B cell (primary cell): ENCODE measurements at places on chromosomes 3 and 15.

DNA sequence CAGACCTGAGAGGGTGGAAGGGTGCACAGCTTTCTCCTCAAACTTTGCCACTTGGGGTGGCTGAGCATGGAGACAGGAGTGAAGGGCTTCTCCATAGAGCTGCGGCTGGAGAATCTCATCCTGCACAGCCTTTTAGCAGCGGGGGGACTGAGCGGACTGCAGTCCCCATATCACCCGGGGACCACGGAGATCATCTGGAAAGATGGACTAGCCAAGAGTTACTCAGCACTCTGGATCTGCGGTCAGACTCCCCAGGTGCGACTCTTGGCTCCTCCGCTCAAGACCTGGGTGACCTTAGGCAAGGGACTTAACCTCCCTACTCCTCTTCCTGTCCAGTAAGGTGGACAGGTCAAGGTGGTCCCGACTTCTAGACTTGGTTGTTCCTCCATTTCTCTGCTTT is 125.8 kb upstream of the MEF2A start:
- DNase-seq = peak; percentile 2

DNA sequence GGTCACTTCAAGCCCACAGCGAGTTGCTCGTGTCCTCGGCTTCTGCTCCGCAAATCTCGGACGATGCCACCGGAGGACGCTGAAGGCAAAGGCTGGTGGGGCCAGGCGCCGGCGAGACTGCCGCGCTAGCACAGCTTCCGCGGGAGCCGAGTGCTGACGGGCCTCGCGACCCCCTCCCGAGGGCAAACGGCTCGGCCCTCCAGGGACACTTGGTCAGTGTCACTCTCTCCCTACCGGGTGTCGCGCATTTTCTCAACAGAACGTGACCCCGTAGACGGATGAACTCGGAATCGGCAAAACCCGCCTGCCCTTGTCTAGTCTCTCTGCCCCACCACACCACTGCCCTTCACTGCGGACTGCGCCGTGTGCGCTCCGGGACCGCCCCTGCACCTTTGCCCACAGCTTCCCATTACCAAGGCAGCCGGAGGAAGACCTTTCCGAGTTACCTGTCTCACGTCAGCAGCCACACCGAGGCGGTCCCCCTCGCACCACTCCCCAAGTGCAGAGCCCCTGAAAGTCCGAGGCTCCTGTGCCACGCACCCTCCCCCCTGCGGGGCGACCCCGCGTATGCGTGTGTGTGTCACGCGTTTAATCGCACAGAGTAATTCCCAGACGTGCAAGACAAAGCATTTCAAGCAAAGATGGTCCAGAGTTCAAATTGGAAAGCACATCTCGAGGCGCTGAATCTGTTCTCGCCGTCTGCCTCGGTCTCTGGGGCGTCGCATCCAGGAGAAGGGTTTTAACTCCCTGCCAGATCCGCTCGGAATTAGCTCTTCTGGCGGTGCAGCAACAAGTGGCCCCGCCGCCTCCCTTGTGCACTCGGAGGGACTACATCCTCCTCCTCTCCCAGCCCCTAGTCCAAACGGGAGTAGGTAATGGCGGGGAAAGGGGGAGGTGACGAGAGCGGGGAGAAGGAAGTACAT is 245.0 kb upstream of the TOPAZ1 start:
- peak; percentile 66 for DNase-seq

DNA sequence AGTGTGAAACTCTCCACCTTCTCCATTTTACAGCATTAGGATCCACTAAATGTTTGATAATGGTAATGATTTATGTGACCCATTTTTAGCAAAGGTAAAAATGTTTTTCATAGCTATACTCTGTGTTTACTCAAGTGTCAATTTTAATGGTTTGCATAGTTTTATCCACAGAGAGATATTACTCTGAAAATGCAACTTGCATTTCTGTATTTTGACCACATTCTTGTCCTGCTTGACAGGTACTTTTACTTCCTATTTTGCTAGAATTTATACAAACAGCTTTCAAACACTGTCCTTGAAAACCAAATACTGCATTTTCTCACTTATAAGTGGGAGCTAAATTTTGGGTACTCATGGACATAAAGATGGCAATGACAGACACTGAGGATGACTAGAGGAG is 62.9 kb downstream of the SERPINI1 start:
- peak; percentile 42 for DNase-seq

GRCh38 chr3:78941587-78941986 is 826.2 kb downstream of the ROBO1 start:
- DNase-seq = no peak

GRCh38 chr3:131995891-131996290 is 38.9 kb downstream of the CPNE4 start:
- no peak for DNase-seq

DNA sequence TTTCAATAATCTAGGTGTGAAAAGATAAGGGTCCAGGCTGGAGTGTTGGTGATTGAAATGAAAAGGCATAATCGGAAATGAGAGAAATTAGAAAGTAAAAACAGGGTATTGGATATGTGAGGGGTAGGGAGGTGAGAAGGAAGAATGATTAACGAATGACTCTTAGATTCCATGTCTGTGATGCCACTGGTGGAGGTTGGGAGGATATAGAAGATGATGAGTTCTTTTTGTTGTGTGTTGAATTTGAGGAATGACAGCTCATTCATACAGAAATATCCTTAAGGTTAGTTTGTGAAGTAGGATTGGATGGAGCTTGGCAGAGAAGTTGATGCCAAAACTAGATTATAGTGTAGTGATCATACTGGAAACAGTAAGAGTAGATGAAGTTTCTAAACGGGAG is 72.2 kb upstream of the CCNL1 start:
- no peak for DNase-seq

DNA sequence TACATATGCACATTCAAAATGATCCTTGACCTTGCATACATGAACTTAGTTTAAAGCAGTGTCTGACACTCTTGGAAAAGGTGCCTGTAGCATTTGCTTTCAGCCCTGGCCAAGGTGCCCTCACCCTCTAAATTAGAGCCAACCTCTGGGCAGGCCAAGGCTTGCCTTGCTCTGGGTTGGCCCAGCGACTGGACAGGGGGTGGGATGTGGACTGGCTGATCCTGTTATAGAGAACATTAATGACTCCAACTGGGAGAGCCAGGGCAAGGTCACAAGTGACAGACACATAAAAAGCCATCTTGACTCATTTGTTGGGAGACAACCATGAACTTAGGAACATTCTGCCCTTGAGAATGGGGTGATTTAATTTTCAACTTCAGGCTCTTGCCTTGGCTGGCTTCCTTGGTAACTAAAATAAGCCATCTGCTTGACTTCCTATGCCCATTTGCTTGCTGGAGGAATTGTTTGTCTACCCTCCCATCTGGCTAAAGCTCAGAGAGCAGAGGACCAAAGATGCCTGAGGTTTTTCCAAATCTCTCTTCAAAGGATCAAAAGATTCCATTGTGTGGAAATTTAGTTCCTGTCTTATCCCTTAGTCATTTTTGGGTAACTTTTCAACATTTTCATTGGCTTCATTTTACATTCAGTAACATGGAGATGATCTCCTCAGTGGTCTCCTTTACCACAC is 403.7 kb downstream of the SOX2 start:
- DNase-seq = no peak

DNA sequence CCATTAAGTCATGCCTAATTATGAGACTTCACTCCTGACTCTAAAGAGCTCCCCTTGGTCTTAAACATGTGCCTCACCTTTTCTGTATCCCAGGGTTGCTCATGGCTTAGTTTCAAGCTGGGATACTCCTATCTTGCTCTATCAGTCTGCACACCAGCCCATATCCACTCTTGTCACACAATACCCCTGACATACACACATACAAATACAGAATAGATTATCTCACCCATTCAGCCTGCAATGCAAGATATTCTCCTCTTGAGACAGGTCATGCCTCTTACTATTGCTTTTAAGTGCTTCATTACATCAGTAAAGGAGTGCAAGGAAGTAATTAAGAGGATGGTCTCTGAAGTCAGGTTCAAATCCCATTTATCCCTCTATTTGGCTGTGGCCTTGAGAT is 587.3 kb downstream of the IGSF11 start:
- no peak for DNase-seq

DNA sequence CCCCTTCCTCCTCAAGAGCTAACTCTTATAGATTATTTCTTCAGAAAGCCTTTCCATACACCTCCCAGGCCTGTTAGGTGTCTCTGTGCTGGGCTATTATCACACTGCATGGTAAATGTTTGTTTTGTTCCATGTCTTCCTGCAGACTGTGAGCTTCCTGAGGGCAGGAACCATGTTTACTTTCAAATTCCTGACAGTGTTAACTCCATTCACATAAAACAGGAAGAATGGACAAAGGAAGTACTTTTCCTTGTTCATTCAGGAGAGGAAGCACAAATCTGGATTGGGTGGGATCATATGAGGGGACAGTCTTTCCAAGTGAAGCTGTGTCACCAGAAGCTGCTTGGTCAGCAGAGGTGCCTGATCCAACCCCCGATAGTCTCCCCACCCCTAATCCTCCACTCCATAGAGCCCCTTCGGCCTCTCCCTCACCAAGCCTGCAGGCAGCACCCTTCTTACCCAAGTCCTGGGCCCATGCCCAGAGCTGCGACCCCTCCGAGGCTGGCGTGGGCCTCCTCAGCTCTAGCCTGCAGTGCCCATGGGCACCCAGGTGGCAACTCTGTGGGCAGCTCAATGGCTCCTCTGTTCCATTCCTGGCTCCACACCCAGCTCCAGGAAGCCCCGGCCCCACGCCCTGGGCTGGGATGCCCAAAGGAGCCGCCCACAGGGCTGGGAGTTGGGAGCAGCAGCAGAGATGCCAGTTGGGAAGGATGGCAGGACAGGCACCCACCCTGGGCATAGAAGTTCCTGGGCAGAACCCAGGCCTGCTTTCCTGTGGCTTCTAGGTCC is 6.9 kb downstream of the SHF start:
- no peak for DNase-seq

DNA sequence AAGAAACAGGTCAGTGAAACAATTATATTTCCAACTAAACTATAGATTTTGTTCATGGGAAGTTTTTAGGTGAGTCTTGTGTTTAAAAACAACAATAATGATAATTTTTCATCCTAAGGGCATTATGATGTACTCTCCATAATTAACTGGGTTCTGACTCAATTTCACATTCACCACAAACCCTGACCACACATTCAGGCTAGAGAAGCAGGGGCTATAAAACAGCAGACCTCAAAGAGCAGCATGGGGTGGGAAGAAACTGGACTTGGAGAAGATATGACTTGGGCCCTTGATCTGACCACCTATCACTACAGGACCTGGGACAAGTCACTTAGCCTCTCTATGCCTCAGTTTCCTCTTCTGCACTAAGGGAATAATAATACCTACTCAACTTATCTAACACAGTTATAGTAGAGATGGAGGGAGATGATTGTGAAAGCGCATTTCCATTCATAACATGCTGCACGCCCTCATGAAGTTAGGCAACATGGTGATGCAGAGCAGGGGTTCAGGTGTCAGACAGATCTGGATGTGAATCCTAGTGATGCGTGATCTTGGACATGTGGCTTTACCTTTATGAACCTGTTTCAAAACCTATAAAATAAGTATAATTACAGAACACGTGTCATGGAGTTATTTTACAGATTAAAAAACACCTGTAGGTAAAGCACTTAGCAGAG is 63.0 kb upstream of the ACP3 start:
- no peak for DNase-seq

DNA sequence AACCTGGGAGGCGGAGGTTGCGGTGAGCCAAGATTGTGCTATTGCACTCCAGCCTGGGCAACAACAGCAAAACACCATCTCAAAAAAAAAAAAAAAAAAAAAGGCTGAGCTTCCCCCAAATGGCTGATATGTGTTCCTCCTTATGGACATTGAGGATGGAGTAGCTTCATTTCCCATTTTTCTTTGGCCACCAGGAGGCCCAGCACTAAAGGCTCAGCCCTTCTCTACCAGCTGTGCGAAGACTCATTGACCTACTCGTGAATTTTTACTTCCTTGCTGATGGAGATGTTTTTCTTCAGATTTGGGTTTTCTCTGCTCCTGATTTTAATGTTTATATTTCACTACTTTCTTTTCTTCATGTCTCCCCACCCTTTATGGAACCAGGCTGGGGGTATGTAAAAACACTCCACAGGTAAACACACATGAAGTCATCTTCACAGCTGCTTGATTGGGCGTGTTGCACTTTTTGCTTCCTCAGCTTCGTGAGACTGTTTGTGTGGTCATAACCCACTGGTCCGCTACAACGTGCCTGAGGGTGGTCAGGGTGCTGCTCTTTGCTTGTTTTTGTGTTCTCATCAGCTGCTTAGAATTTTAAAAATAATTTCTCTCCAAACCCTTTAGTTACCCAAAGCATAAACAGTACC is 13.5 kb downstream of the SEMA4B start:
- DNase-seq = peak; percentile 69

DNA sequence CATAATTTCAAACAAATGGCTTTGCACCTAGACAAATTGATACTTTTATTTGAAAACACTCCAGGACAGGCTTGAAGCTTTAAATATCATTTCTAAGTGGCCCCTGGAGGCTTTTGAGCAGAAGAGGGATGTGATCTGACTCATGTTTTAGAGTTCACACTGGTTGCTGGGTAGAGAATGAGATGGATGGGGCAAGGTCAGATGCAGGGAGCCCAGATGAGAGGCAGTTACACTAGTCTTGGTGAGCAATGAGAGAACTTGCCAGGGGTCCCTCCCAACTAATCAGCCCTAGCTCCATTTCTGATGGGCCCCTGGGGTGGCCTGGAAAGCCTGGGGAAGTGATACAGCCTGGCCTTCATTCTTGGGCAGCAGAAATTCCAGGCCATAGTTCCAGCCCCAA is 190.4 kb downstream of the MEGF11 start:
- no peak for DNase-seq

DNA sequence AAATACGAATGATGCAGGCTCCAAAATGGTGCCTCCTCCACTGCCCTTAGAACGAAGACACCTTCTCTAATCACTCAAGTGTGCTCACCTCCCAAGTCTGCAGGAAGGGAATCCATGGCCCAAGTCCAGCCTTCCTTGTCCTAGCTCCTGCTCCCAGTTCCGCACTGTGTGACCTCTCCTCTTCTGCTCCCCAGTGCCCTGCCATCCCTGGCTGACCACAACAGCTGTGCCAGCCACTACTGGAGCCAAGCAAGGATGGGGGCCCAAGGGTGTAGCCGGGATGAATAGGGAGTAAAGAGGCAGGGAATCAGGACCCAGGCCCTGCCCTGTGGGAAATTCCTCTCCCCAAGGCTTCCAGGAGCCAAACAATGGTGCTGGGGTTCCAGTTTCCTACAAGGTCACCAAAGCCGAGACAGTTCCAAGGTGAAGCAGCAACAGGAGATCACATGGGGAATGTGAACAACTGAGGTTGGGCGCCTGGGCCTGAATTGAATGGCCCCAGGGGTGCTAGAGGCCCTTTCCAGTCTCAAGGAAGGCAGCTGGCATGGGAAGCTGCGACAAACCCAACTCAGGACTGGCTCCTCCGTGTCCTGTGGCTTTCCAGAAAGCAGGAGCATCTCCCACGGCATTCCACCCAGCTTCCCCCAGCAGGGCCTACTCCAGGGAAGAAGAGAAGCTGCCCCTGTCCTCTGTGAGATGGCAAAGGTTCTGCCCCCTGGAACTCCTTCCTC is 20.2 kb downstream of the SEMA7A start:
- no peak for DNase-seq

GRCh38 chr15:39573844-39574243 is 7.0 kb upstream of the THBS1 start:
- no peak for DNase-seq

DNA sequence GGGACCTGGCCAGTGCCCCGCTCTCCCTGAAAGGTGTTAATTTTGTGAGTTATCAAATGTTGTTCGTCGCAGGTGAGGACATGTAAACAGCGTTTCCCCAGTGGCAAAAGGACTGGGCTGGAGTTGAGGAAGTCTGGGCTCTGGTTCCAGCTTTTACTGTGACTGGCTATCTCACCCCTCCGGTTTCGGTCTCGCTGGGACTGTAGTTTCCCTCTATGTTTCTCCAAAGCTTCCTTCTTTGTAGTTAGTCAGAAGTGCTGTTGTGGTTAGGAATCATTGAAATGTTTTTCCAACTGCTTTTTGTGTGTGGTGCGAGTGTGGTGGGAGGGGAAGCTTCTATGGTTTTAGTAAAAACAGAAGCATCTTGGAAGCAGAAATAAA is 990 bp upstream of the CLDN1 start:
- DNase-seq = no peak
